Coronary artery (tissue), 2 donors: ENCODE measurements at places on chromosomes 11 and 22.

GRCh38 chr22:35896111-35896705, 132.4 kb downstream of the RBFOX2 start:
- no peak for DNase-seq

DNA sequence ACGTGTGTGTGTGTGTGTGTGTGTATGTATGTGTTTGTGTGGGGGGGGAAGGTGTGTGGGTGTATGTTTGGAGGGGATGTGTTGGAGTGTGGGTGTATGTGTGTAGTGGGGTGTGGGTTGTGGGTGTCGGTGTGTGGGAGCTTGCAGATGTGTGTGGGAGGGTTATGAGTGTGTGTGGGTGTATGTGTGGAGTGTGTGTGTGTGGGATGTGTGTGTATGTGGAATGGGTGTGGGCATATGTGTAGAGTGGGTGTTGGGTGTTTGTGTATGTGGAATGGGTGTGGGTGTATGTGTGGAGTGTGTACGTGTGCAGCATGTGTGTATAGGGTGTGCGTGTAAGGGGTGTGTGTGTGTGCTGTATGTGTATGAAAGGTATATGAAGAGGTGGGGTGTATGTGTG, 14.7 kb downstream of the STX3 start:
- DNase-seq: no peak

GRCh38 chr11:126405374-126405773, 49.9 kb downstream of the ST3GAL4 start:
- DNase-seq: no peak

DNA sequence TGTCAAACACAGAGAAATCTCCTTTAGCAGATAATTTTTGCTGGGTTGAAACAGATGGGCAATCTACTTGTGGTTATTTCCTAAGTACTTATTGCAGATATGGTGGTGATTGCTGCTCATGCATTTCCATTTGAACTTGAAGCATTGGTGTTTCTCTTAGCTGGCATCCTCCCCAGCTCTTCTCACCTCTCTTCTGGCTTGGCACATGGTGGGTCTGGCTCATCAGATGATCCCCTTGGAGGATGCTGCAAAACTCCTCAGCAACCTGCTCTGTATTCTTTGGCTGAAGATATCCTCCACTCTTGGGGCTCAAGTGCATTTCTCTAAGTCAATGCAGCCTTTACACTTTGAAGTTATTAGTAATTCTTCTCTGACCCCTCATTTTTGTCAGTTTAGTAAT, 87.3 kb upstream of the MYO18B start:
- no peak for DNase-seq

- DNase-seq: no peak
Measured at GRCh38 chr11:61647529-61647928, 32.7 kb upstream of the DAGLA start.

DNA sequence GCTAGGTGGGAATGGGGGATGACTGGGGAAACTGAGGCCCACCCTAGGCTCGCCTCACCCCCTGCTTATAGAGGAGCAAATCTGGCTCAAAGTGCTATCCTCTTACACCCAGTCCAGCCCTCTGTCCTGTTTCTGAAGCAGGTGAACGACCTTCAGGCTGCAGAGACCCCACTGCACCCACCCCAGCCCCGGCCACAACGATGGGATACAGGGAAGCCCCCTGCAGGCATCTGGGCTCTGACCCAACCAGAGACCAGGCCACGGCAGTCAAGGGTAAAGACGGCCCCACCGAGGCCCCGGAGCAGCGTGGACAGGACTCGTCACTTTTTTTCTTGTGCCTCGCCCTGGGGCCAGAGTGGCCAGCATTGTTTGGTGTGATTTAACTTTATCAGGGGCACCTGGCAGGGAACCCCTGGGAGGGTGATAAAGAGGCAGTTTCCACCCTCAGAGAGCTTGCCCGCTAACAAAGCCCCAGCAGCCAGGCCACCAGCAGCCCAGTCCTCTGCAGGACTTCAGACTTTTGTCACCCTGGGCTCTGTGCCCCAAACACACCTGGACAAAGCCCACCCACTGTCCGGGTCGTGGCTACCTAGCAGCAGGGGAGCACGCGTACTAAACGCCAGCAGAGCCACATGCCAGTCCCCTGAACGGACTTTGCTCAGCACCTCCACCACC, 612.6 kb downstream of the TBC1D22A start:
- DNase-seq: no peak

DNA sequence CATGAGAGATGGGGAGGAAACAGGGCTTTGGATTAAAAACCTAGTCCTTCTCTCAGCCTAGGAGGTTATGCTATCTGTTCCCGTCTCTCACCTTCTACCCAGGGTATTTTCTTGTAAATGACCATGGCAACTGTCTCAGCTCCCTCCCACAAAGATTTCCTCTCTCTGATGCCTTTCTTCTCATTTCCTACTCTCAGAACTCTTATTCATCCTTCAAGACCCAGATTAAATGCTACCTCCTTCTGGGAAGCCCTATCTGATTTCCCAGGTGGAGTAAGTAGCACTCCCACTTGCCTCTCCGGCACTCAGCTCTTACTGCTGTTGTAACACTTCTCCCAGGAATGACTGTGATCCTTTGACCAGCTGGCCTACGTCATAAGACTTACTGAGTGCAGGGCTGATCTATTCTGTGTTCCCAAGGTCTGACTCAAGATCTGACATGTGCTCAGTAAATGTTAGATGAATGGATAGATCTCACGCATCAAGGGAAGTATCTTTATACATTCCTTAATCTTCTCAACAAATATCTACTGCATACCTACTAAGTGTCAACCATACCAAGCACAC, 175.0 kb downstream of the TENM4 start:
- DNase-seq: no peak

- peak; percentile 40 for DNase-seq
Measured at GRCh38 chr11:8203414-8203715, 34.5 kb upstream of the RIC3 start.

GRCh38 chr22:28438183-28438768, 241.4 kb downstream of the TTC28 start:
- DNase-seq: no peak

DNA sequence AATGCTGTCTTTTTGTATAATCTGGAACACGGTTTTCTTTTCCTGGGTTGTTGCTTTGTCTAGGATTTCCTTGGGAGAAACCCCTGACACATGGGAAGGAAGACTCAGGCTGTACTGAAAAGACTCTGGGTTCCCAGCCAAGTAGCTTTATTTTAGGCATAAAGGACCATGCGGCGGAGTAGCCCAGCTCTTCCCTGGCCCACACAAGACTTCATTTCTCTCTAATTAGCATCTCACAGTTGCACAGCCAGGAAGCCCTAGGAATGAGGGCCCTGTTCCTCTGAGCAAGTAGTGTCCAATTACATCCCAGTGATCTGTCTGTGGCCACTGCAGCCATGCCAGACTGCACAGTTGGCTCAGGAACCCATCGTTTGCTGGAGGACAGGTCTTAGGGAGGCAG, 319.5 kb downstream of the TENM4 start:
- no peak for DNase-seq

DNA sequence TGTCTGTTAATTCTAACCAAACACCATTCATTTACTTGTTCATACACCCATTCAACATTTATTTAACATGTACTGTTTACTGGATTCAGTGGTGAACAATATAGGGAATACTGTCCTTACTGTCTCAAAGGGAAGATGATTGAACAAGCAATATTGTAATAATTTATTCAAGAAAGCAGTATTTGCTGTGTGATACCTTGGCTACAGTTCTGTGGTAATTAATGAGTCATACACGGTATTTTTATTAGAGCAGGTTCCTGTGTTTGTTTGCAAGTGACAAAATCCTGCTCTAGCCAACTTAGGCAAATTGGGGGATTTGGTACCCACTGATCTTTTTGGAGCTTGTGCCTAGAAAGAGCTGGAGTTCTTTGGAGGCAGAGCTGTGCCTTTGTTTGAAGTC, 15.7 kb downstream of the PIH1D2 start:
- DNase-seq: no peak

DNA sequence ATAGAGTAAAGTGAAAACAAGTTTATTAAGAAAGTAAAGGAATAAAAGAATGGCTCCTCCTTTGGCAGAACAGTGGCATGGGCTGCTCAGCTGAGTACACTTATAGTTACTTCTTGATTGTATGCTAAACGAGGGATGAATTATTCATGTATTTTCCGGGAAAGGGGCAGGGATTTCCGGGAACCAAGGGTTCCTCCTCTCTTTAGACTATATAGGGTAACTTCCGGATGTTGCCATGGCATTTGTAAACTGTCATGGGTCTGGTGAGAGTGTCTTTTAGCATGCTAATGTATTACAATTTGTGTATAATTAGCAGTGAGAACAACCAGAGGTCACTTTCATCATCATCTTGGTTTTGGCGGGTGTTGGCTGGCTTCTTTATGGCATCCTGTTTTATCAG, 23.5 kb upstream of the SPTY2D1 start:
- no peak for DNase-seq

- DNase-seq: no peak
Measured at GRCh38 chr11:76443268-76443980, 1.4 kb upstream of the EMSY start.

- DNase-seq: no peak
Measured at GRCh38 chr22:30074147-30074546, 6.1 kb upstream of the HORMAD2 start.

DNA sequence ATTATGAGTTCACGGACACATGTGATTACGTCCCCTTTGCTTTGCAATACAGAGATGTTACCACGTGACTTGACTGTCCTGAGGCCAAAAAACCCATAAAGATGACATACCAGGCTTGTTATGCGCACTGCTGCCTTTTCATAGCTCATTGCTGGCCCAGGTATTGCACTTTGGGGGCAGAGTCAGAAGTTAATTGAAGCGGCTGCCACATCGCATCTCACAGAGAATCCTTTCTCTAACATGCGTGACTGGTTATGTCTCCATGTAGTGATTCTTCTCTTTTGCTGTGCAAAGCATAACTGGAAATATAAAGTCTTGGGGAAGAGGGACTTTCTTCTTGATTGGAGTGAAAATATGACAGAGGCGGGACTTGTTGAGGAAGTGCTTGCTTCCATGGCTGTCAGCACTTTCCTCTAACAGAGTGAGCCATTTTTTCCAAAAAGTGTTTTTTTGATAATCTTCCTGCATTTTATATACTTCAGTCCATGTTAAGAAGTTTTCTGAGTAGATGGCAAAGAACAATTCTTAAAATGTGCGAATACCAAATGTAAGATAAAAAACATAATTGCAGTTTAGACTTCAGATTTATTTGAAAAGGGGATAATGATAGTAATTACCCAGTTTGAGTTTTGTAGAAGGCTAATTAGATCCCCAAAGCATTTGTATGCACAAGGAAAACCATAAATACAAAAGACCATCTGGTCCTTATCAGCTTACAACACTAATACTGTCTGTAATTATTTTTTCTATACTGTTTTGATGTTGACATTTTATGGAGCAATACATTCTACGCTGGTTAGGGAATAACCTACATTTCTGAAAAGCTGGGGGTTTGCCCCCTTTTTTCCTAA, 324.6 kb upstream of the MTNR1B start:
- DNase-seq: no peak

DNA sequence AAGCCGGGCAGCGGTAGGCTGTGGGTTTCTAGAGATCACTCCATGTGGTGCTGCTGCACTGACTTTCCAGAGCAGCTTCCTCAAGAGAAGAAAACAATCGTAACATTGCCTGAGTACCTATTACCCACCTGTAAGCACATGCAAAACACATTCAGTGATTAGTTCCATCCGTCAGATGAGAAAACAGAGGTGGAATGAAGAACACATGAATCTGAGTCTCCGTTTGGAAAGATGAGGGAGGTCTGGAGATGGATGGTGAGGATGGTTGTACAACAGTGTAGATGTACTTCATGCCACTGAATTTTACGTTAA, 7.5 kb upstream of the SLCO2B1 start:
- DNase-seq: no peak

GRCh38 chr11:44550123-44550522, 15.3 kb upstream of the CD82 start:
- no peak for DNase-seq

DNA sequence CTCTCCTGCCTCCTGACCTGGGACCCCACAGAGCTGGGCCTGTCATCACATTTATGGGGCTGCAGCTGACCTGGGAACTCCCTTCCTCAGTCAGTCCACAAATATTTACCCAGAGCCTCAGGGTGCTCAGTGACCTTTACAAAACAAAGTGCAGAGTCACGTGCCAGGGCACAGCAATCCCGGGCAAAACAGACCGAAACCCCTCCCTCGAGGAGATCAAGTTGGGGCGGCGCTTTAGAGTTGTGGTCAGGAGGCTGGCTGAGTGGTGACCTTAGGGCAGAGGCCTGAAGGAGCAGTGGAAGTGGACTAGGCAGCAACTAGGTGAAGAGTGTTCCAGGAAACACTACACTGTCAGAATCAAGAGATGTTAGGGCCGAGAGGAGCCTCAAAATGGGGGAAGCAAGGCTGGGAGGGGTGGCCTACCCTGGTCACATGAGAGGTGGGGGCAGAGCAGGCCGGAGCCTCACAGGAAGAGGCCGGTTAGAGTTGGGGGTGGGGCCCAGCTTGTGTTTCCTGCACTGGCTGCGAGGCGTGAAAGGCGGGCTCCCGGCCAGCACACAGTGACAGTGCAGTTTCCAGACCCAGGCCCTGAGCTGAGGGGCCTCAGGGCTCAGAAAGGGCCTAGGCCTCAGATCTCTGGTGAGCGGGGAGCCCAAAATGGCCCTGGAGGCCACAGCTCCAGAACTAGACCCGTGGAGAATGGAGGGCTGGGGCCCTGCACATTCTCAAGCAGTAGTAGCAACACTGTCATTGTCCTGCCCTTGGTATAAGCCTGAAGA, 3.7 kb upstream of the NEAT1 start:
- peak; percentile 99 for DNase-seq

GRCh38 chr22:35409783-35410662, 10.1 kb downstream of the MCM5 start:
- no peak for DNase-seq

- no peak for DNase-seq
Measured at GRCh38 chr11:18304745-18305144, 17.2 kb downstream of the HPS5 start.

GRCh38 chr22:50445880-50446707, 28.7 kb downstream of the SBF1 start:
- no peak for DNase-seq

- no peak for DNase-seq
Measured at GRCh38 chr22:20857247-20857643, 1.4 kb downstream of the PI4KA start.

DNA sequence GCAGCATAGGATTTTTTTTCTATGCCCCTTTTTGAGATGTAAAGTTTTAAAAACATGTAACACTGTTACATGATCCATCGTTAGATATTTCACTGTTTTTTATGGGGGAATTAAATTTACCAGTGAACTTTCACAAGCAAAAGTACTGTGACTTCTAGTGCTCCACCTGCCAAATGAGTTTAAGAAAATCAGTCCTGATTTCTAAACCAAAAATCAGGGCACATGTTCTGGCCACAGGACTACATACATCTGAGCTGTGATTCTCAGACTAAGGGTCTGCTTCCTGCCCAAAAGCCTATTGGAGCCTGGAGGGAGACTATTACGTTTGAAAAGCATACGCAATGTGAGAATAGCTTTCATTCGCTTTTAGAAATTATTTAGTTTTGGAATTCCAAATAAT, 22.5 kb downstream of the TMPRSS13 start:
- peak; percentile 11 for DNase-seq

DNA sequence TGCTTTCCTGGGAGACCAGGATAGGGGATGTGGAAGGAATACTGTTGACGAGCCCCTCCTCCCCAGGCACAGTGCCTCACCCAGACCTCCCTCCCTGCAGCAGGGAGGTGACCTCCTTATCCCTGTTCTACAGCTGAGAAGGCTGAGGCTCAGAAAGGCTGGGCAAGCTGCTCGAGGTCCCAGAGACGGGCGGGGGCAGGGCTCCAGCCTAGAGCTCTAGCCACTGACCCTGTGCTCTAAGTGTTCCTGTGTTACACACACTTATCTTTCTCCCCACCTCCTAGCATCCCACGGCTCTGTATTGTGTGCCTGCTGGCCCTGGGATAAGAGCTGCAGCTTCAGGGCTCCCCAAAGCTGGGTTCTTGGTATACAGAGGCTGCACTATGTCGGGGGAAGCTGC, 7.9 kb downstream of the CCDC134 start:
- no peak for DNase-seq
